ENCODE measurements at places on chromosomes 2 and 18.

DNA sequence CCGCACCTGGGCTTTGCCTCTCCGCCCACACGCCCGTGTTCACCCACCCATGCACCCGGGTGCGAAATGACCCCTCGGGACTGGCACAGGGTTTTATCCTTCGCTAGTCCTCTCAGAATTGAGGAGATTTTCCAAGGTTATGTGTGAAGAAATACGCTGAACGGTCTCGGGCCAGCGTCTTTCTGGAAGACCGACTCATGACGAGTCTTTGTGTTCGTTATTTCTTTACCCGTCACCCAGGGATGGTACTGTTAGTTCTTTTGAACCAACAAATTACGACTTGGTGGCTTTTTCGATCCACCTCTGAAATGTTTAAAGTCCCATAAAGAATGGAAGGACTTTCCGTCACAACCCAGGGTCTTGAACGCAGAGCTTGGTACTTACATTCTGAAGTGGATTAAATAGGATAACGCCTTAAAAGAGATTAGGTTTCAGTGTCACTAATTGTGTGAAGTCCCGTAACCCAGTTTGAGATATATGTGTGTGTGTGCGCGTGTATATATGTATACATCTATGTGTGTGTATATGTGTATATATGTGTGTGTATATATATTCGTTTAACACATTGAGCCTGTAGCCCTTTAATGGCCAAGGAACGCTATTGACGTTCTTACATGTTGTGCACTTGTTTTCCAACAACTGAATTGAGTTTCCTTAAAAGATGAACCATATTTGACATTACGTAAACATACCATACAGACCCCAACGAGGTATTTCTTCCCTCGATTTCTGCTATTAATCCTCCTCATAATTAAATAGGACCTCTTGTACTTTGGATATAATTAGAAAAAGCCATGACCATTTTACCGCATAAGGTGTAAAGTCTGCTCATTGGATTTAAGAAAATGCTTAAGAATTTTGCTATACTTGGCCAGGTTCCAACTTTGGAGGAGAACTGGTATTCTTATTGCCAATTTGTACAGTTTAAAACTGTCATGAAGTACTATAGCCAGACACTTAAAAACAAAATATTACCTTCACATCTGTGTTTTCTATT lies 889 bp downstream of the ZC3H15 start:
- no peak for DNase-seq

DNA sequence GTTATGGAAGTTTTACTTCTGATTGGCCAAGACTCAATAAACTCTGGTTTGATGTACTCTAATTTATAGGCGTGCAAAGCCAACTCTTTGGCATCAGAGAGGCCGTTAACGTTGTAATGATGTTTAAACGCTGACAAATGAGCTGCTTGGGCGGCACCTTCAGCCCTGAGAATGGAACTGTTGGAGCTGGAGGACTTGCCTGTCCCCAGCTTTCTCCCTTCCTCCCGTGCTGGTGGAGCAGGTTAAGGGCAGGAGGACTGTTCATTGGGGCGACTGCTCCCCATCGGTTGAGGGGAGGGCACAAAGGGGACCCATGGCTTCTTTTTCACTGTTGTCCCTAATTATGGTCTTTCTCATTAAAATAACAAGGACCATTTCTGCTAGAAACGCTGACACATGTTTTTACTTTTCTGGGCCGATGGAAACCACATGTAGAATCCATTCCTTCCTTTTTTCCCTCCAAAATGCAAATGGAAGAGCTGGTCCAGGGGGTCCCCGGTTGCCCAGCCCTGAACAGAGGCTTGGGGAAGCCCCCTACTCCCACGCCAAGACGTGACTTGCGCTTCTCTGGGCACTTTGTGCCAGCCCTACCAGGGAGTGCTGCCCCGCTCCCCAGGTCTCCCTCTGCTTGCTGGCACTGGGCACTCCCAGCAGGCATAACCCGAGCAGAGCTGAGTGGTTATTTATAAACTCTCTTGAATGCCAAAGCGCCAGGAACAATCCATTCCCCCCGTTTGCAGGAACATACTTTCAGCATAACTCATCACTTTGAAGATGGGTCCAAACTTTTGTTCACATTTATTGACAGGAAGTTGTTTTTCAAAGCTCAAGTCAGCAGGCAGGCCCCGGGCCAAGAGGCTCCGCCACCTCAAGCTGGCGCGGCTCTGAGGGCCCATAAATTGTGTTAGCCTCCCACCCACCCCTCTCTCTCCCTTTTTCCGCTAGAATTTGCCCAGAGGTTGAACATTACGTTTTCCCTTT lies 170.1 kb downstream of the ASB1 start:
- DNase-seq = no peak

GRCh38 chr2:120481446-120482194 lies 135.7 kb downstream of the INHBB start:
- DNase-seq = no peak

GRCh38 chr2:169664600-169664977 lies 29.6 kb downstream of the CFAP210 start:
- no peak for DNase-seq

- no peak for DNase-seq
These were observed 757.7 kb downstream of the KCNJ3 start for GRCh38 chr2:155456222-155456621.

DNA sequence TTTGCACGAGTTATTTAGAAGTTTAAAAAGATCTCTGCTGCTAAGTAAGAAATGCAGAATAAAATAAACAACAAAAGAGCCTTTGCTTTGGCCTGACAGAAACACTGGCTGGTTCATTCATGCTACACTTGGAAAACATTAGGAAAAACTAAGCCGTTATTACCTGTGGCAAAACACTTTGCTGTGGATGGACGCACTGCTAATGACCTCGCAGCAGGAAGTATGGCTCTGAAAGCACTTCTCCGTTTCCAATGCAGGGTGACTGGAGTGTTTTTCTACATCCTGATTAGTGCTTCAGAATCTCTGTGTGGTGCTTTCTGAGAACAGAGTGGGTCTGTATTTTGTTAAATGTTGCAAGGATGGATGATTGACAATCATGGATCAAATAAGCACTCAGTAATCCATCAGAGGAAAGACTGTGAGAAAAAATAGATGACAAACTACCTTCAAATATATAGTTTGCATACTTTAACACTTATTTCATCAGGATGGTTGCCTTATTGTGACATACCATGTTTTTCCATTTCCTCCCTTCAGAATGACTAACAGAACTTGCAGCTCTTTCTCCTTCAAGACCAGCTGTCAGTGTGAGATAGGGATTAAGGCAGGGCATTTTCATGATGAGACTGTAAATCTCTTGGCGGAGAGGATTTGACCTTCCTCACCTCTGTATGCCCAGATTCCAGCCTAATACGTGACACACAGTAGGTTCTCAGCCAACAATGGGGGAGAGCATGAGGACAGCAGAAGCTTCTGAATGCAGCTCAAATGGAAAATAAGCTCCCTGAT lies 38.0 kb downstream of the LINC00305 start:
- DNase-seq = no peak

DNA sequence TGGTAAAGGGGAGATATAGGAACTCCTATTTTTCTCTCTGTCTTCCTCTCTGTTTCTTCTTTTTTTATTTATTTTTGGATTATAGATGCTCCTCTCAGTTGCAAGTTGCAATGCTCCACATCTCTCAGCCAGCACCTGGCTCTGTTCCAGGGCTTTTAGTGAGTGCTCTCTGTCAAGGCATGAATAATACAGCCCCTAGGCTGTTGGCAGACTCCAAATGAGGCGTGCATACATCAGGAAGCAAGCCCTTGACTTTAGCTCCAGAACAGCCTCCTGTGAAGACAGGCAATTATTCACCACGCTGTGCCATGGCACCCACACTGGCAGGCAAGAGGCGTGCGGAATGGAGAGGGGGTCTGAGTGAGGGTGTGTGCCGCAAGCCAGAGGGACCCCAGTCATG lies 228.1 kb upstream of the PXDN start:
- no peak for DNase-seq

DNA sequence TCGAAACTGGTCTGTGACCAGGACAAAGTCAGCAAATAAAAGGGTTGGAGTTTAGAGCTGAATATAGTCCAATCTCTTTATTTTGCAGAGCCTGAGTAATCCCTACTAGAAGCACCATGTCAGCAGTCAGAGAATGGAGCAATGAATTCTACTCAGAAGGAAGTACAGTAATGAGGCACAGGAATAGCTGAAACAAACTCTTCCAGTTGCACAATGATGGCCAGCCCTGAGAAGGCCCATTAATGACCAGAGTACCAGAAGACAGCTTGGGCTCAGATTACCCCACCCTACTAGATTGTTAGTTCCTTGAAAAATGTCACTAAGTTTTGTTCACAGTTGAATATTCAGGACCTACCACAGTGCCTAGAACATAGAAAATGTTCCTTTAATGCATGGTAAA lies 40.3 kb upstream of the SCG2 start:
- DNase-seq = no peak

- DNase-seq = no peak
These were observed 27.4 kb downstream of the NEMP2 start for GRCh38 chr2:190507135-190507534.

DNA sequence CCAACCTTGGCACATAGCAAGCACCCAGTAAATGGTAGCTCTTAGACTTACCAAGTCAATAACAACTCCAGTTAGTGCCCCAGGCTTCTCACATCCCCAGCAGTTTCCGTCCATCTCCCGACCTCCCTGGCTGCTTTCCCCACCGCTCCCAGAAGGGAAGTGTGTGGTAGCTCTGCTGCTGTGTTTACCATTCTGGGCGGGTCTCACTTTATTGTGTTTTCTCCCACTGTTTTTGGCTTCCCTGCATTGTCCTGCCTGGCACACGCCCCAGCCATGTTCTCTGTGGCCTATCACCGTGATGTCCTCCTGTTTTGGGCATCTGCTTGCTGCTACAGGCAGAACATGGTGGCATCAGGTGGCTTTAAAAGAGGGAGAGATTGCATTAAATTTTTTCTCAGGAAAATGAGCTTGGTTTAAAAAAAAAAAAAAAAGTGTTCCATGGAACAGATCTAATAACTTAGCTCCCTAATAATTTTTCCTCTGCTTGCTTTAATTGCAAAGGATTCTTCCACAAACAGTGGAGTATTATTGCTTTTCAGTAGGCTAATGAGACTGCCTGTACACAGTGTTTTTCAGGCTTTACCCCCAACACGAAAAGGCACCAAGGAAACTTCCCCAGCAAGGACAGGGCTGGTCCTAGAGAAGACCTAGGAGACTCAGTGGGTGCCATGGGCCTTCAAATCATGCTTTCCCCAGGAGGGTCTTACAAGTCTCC lies 8.0 kb upstream of the COX7A2L start:
- no peak for DNase-seq

- no peak for DNase-seq
These were observed 33.6 kb upstream of the CD28 start for GRCh38 chr2:203672856-203673255.

DNA sequence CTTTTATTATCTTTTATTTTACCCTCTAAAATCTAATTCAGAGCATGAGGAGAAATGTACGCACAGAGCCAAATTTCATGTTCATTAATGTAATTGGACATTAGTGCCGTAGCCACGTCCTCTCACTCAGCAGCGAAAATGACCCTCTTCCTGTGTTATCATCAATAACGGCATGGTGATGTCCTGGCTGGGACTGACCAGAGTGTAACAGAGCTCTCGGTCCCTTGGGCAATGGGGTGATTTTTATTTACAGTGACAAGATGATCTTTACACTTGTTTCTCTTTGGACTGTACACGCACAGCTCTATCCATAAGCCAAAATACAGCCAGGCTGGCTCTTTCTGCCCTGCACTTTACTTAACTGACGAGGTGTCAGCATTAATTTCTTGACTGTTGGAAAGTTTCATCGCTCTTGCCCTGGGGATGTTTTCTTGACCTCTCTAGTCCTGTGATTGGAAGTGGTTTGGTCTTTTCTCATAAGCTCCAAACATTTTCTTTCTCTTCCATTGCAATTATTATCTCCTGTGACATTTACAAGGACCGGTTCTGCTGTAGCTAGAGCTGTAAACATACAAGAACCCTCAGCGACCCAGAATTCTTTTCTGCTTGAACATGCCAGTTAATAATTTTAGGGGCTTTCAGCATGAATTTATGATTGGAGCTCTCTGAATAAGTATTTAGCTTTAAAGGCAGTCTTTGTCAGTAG lies 308.0 kb upstream of the PIK3C3 start:
- DNase-seq = no peak

DNA sequence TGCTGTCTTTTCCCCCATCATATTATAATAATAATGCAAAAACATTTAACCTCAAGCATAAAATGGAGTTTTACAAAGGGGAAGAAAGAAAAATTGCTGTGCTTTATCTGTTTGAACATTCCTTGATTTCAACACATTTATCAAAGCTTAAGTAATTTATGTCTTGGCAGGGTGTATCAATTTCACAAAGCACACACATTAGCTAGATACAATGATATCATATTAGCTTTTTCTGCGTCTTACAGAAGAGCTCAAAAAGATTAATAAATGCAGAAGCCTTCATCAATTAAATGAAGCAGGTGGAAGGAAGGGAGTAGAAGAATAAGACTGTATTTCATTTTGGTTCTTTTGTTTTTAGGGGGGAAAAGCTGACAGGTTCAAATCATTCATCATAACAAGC lies 103.0 kb downstream of the NXPH2 start:
- DNase-seq = no peak

- peak; percentile 88 for DNase-seq
These were observed 35.5 kb upstream of the PTMA start for GRCh38 chr2:231672617-231673347.

DNA sequence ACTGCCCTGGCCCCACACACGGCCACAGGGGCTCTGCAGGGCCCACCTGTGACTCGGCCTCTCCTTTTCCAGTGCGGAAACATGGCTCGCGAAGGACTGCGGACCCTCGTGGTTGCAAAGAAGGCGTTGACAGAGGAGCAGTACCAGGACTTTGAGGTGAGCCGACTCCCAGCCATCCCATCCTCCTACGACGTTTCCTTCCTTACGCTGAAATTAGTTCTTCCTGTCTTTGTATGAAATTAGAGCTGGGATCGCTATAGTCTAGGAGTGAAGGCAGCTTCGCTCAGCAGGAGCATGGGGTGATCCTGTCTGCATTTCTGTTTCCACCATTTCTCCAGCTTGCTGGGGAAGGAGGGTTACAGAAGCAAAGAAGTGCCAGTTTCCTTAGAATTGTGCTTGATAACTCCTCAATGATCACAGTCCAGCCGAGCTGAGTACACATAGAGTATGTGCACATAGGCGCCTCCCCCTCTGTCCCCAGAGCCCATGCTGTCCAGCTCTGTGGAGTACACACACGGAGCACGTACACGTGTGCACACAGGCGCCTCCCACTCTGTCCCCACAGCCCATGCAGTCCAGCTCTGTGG lies 59.1 kb upstream of the NFATC1 start:
- no peak for DNase-seq

GRCh38 chr18:42429196-42429595 lies 474.2 kb downstream of the PIK3C3 start:
- DNase-seq = no peak

GRCh38 chr2:125554956-125555355 lies 1101.0 kb upstream of the GYPC start:
- DNase-seq = no peak
